ENCODE measurements at places on chromosomes 6 and 20. TPM values are rescaled to one million over a fixed set of nuclear protein-coding genes. Genes with fewer than 3 reads are reported as not detected.

DNA sequence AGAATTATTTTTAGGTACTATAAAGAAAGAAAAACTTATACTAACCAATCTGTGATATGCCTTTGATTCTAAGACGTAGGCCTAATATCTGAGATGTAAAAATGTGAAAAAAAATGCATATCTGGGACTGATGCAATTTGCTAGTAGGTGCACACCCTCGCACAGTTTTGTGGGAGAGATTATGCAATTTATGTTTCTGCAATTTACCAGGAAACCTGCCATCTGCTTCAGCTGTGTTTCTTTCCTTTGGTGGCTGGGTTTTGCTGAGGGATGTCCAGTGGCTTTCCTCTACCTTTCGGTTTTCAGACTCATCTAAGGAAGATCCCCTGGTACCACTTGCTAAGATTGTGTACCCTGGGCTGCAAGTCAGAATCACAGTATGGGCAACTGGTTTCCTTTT is 186.9 kb downstream of the ZFP64 start:
- H3K4me1 ChIP-seq, result no peaks in the 10 kb centered on the region

CASS4 gene
- total RNA-seq, result 5.1 TPM

GRCh38 chr6:43926634-43927531 is 156.9 kb downstream of the VEGFA start:
- no peak for ATAC-seq
- no peaks in the 10 kb centered on the region for H3K27me3 ChIP-seq
- H3K27ac ChIP-seq, result peak overlapping the region; percentile 20
- H3K4me1 ChIP-seq, result no peaks in the 10 kb centered on the region

- ATAC-seq, result no peak
- H3K27ac ChIP-seq, result peak overlapping the region; percentile 58
- peaks cover 5% of the 10 kb centered on the region for H3K4me1 ChIP-seq
- H3K36me3 ChIP-seq, result no peaks in the 10 kb centered on the region
Observed at GRCh38 chr6:141513830-141514229, 618.9 kb upstream of the GJE1 start.

DNA sequence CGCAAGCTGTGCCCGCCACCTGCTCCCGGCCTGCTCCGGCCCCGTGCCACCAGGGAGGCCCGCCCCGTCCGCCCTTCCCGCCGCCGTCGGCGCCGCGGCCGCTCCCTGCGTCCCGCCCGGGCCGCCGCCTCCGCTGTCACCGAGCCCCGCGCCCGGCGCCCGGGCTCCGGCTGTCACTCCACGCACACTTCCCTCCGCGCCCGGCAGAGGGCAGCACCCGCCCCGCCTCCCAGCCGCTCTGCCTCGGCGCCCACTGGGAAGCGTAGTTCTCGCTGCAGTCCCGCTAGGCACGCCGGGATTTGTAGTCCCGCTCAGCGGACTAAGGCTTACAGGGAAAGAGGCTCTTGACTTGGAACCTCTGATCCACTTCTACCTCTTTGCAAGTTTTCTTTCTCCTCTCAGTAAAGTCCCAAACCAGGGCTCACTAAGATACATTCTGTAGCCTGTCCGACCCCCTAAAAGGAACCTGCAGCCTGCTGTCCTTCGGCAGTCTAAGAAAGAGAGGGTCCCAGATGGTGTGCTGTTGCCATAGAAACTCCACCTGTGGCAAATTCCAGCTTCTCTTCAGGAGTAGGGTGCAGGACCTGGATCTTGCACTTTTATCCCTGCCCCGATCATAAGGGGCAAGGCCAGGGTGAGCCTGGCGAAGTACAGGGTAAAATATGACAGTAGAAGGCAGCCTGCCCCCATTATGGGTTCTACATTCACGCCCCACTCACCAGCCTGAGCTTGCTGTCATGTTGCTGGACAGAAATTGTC is at the start of gene TFEB:
TSS of gene TFEB (minus strand) at position 182 of the 759 bp plus-strand sequence. CDS start 44,395 bp downstream, outside the sequence.
- H3K27ac ChIP-seq, result no peak within 1 kb of the TSS
- no peaks in the 10 kb centered on the region for H3K36me3 ChIP-seq
- peak within 1 kb of the TSS; percentile 80 for H3K4me3 ChIP-seq
- peak; percentile 81 for ATAC-seq
- H3K4me1 ChIP-seq, result peaks cover 10% of the 10 kb centered on the region

DNA sequence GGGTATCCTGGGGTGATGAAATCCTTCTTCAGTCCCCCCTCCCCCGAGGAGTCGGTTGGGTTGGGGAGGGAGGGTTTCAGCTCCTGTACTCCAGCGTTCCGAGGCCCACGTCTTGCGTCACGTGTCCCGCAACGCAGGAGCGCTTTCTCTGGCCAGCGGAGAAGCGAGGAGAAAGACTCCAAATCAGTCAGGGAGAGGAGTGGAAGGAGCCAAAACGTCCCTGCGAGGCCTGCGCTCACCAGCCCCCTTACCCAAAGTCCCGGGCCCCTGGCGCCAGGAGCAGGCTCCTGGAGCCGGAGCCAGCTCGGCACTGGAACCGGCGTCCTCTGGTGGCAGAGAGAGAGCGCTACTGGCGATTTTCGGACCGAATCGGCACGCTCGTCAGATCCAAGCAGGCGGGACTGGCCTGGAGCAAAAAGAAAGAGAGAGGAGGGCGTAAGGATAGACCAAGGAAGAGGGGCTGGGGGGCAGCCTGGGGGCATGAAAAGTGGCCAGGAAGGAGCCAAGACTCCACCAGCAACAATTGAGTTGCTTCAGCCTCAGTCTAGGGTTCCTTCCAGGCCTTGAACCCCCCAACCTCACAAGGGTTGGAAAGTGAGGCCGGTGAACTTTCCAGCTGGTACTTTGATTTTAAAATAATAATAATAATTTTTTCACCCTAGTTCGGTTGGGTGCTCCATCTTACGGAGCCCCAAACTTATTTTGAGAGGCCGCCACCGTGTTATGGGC is at the start of gene GNAS:
TSS of gene GNAS (plus strand) at position 174 of the 729 bp plus-strand sequence.
- no peak within 1 kb of the TSS for H3K27ac ChIP-seq
- H3K36me3 ChIP-seq, result no peaks in the 10 kb centered on the region
- H3K4me1 ChIP-seq, result peaks cover 15% of the 10 kb centered on the region
- peak; percentile 34 for ATAC-seq
- H3K4me3 ChIP-seq, result peak within 1 kb of the TSS; percentile 84
- H3K27me3 ChIP-seq, result peaks cover 50% of the 10 kb centered on the region

NNAT gene
- not detected for total RNA-seq

- ATAC-seq, result no peak
- no peaks in the 10 kb centered on the region for H3K36me3 ChIP-seq
- no peaks in the 10 kb centered on the region for H3K4me1 ChIP-seq
- H3K4me3 ChIP-seq, result no peak overlapping the region
- peaks cover 14% of the 10 kb centered on the region for H3K27me3 ChIP-seq
Observed at GRCh38 chr20:62590309-62591121, 51.8 kb upstream of the SLCO4A1 start.

DNA sequence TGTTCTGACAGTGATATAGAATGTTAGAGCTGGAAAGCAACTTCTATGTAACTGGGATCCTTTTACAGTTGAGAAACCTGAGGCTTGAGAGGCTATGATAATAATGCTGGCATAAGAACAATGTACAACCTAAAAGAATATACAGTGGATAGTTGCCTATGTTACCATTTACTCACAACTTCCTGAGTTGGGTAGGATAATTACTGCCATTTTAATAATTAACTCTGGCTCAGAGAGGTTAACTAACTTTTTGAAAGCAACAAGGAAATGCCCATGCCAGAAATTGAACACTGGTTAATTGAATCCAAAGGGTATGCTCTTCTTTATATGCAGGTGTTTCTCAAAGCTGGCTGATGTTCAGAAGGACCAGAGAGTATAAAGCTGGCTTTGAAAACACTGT is 530.7 kb upstream of the MAP3K7 start:
- H3K27ac ChIP-seq, result no peak overlapping the region
- no peak for ATAC-seq
- H3K36me3 ChIP-seq, result no peaks in the 10 kb centered on the region
- no peak overlapping the region for H3K4me3 ChIP-seq
- peaks cover 4% of the 10 kb centered on the region for H3K27me3 ChIP-seq

DNA sequence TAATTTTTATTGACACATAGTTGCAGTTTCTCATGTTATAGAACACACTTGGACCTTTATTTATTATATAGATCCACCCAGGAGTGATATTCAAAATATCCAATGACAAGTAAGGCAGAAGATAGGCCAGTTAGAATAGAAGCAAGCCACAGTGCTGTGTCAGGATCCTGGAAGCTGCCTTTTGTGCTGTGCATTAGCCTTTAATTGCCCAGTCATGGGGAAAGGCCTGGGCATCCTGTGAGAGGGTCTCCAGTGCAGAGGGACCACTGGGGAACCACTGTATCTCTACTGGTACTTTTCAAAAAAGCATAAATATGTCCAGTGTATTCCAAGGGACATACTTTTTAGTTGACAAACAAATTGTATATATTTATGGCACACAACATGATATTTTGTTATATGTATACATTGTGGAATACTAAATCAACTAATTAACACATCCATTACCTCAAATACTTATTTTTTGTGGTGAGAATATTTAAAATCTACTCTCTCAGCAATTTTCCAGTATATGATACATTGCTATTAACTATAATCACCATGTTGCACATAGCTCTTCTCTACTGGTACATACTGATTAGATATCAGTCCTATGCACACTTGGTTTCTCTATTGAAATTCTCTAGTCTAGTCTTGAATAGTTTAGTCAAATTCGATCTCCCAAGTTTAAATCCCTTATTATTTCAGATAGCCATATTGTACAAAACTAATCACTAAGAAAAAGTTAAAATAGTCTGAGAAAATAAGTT is 59.5 kb downstream of the CDC40 start:
- ATAC-seq, result no peak
- no peaks in the 10 kb centered on the region for H3K27me3 ChIP-seq
- H3K4me1 ChIP-seq, result no peaks in the 10 kb centered on the region
- H3K4me3 ChIP-seq, result no peak overlapping the region
- H3K27ac ChIP-seq, result no peak overlapping the region

DNA sequence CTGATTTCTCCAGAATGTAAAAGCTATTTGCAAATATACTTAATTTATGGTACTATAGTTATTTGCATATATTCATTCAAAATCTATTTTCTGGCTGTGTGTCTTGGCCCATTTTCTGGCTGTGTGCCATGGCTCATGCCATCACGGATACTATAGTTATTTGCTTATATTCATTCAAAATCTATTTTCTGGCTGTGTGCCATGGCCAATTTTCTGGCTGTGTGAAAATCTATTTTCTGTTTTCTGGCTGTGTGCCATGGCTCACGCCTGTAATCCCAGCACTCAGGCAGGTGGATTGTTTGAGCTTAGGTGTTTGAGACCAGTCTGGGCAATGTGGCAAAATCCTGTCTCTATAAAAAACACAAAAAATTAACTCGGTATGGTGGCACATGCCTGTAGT is 28.9 kb upstream of the RIPK1 start:
- H3K4me1 ChIP-seq, result no peaks in the 10 kb centered on the region
- no peak for ATAC-seq
- no peaks in the 10 kb centered on the region for H3K36me3 ChIP-seq
- no peak overlapping the region for H3K4me3 ChIP-seq

SLC16A10 gene
- total RNA-seq, result 3.8 TPM

- H3K27ac ChIP-seq, result peak overlapping the region; percentile 73
- H3K36me3 ChIP-seq, result no peaks in the 10 kb centered on the region
- no peaks in the 10 kb centered on the region for H3K27me3 ChIP-seq
- peak overlapping the region; percentile 70 for H3K4me3 ChIP-seq
- peak; percentile 88 for ATAC-seq
- peaks cover 25% of the 10 kb centered on the region for H3K4me1 ChIP-seq
Observed at GRCh38 chr6:14665827-14666724, 548.5 kb downstream of the CD83 start.

- H3K36me3 ChIP-seq, result no peaks in the 10 kb centered on the region
- no peak for ATAC-seq
- H3K27me3 ChIP-seq, result peaks cover 28% of the 10 kb centered on the region
- no peak overlapping the region for H3K27ac ChIP-seq
- H3K4me3 ChIP-seq, result no peak overlapping the region
- no peaks in the 10 kb centered on the region for H3K4me1 ChIP-seq
Observed at GRCh38 chr20:57316795-57317201, 12.8 kb upstream of the SPO11 start.

GRCh38 chr20:6028818-6029217 is 25.0 kb downstream of the LRRN4 start:
- peaks cover 16% of the 10 kb centered on the region for H3K4me1 ChIP-seq
- no peak for ATAC-seq
- no peak overlapping the region for H3K27ac ChIP-seq
- no peak overlapping the region for H3K4me3 ChIP-seq
- peaks cover 79% of the 10 kb centered on the region for H3K36me3 ChIP-seq
- no peaks in the 10 kb centered on the region for H3K27me3 ChIP-seq

GRCh38 chr6:14431385-14432330 is 314.1 kb downstream of the CD83 start:
- H3K4me1 ChIP-seq, result no peaks in the 10 kb centered on the region
- no peak for ATAC-seq
- no peaks in the 10 kb centered on the region for H3K36me3 ChIP-seq
- H3K27me3 ChIP-seq, result no peaks in the 10 kb centered on the region

NHLRC1 gene
- not detected for total RNA-seq

FLRT3 gene
- total RNA-seq, result not detected

- ATAC-seq, result no peak
- peaks cover 12% of the 10 kb centered on the region for H3K27me3 ChIP-seq
- no peaks in the 10 kb centered on the region for H3K36me3 ChIP-seq
Observed at GRCh38 chr20:33908336-33908735, 85.4 kb upstream of the RALY start.

DNA sequence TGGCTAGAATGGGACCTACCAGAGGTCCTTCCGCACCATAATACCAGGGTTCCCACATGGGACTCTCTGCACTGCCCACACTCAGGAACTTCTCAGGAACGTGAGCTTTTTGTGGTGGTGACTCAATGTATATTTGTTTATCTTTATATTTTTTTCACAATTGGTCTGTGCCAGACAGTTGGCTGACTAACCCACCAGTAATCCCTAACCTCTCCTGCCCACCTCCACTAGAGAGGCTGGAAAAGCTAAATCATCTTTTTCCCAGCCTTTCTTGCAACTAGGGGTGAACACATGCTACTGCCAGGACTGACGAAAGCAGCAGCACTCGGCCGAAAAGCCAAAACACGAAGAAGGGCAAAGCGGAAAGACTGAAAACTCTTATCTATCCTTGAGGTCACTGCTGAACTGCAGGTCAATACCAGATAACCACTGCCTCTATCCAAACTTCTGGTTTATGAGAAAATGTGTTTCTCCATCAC is 112.9 kb downstream of the TRERF1 start:
- peak overlapping the region; percentile 98 for H3K27ac ChIP-seq
- peak; percentile 63 for ATAC-seq
- H3K4me3 ChIP-seq, result peak overlapping the region; percentile 72
- no peaks in the 10 kb centered on the region for H3K27me3 ChIP-seq
- peaks cover 36% of the 10 kb centered on the region for H3K4me1 ChIP-seq
- H3K36me3 ChIP-seq, result peaks cover 11% of the 10 kb centered on the region

DNA sequence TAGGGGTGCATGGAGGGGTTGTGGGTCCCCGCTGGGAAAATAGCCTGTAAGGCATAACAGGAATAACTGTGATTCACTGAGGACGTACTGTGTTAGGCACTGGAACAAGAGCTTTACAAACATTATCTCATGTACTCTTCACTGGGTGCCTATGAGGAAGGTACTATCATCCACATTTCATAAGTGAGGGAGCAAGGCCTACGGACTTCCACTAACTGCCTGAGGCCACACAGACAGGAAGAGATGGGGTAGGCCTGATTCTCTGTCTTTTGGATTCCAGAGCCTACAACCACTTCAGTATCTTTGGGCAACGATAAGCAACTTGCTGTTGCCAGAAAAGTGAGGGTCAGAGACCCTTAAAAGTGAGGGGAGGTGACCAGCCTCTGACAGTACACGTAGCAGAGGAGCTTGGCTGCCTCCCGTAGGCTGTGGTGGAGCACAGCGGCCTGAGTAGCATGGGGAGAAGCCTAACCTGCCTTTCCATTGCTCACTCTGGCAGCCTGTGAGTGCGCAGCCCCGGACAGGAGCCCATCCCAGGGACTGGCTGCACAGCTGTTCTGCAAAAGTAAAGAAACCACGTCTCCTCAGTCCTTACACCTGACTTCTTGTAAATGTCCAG is 30.4 kb downstream of the PSMB1 start:
- ATAC-seq, result no peak
- H3K36me3 ChIP-seq, result no peaks in the 10 kb centered on the region
- no peak overlapping the region for H3K27ac ChIP-seq
- peaks cover 38% of the 10 kb centered on the region for H3K27me3 ChIP-seq
